ENCODE measurements at places on chromosomes 4 and X. TPM values are rescaled to one million over a fixed set of nuclear protein-coding genes. Genes with fewer than 3 reads are reported as not detected.

DNA sequence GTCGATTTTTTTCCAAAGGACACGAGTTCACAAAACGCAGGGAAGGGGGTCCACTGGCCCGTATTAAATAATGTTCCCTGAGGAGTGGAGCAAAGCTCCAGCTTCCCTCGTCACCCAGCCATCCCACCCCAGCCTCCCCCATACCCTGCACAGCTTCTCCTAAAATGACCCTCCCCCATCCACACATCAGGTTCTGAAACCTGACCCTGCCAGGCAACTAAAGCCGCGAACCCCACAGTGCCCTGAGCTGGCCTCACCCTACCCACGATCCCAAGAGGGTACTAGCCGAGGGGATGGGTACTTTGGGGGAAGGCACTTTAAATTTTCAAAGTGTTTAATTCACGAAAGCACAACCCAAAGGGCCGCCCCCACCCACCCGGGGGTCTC lies 634 bp downstream of the APOO start:
- H3K36me3 ChIP-seq = no peaks in the 10 kb centered on the region
- peaks cover 22% of the 10 kb centered on the region for H3K4me1 ChIP-seq
- H3K27ac ChIP-seq = peak overlapping the region; percentile 85
- H3K27me3 ChIP-seq = no peaks in the 10 kb centered on the region
- no peak for DNase-seq

DNA sequence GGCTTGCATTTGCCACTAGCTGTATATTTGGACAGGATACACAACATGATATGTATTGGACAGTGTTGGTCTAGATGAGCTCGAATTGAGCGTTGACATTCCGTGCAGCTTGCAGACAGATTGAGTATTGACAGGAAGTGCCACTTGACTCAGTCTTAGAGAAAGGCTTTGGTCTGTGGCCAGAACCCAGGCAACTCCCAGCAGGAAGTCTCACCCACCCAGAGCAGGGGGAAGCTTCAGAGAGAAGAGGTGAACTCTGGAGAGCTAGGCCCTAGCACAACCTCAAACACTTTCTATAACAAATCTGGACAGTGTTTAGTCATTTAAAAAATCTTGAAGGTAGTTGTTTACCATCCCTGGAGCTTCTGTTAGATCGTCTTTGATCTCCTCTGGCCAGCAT lies 280.5 kb downstream of the FBXW7 start:
- no peaks in the 10 kb centered on the region for H3K27me3 ChIP-seq
- peaks cover 22% of the 10 kb centered on the region for H3K4me1 ChIP-seq
- H3K36me3 ChIP-seq = peaks cover 9% of the 10 kb centered on the region
- no peak overlapping the region for H3K27ac ChIP-seq
- DNase-seq = peak; percentile 68
- H3K4me3 ChIP-seq = peak overlapping the region; percentile 3

GRCh38 chr4:140568507-140569306 lies at the start of gene UCP1:
Gene UCP1 (minus strand): TSS chr4:140568961. CDS start chr4:140568729, 232 bp downstream.
- H3K4me1 ChIP-seq = peaks cover 2% of the 10 kb centered on the region
- H3K36me3 ChIP-seq = no peaks in the 10 kb centered on the region
- H3K27ac ChIP-seq = no peak within 1 kb of the TSS
- no peak for DNase-seq
- peaks cover 55% of the 10 kb centered on the region for H3K27me3 ChIP-seq

DNA sequence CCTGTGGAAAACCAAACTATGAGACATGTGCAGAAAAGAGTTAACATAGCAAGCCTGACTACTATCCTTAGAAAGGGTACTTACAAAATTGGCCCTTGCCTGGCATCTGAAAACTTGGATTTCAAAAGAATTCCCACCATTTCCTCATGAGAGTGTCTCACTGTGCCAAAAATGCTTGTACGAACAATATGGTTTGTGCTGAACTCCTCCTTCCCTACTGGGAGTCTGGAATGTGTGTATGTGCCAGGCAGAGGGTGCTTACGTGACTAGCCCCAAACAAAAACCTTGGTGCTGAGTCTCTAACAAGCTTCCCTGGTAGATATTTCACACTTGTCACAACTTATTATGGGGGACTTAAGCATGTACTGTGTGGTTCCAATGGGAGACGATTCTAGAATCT lies 81.7 kb upstream of the GIMD1 start:
- no peak for DNase-seq
- no peaks in the 10 kb centered on the region for H3K36me3 ChIP-seq
- H3K27ac ChIP-seq = no peak overlapping the region
- no peaks in the 10 kb centered on the region for H3K4me1 ChIP-seq
- H3K4me3 ChIP-seq = no peak overlapping the region

DNA sequence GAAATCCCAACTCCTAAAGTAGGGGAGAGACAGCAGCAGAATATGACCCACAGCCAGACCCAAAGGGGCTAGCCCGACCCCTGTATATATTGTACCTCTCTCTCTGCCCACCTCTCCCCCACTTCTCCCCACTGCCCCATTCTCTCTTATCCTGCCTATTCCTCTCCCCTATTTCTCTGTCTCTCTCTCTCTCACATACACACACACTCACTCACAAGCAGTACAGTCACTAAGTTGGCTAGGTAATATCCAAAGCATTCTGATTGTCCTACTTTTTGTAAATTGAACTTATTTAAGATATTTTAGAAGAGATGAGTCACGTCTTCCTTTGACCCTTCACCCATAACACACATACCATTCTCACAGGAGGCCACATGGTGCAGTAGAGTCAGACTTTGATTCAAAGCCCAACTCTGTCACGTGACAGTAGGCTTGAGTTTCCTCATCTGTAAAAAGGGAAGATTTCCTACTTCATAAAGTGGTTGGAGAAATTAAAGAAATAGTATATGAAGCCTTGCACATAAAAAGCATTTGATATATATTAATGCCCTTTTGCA lies 29.5 kb downstream of the SRPX2 start:
- no peak for DNase-seq
- no peak overlapping the region for H3K4me3 ChIP-seq
- H3K36me3 ChIP-seq = no peaks in the 10 kb centered on the region
- H3K4me1 ChIP-seq = no peaks in the 10 kb centered on the region
- no peak overlapping the region for H3K27ac ChIP-seq

DNA sequence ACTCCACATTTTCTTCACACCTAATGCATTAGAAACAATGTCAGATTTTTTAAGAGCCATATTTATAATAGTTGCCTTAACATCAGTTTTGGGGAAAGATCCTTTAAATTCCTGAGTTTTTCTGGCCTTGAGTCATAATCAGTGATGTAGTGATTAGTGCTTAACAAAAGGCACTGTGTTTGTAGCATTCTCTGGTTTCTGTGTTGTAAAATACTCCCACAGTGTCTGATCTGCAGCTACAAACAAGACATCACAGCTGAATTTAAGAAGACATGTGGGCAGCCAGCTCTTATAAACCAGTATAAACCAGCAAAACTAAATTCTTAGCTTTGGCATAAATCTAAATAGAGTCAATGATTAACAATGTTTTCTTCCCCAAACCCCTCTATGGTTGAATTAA lies 233.8 kb downstream of the FSTL5 start:
- no peaks in the 10 kb centered on the region for H3K27me3 ChIP-seq
- no peaks in the 10 kb centered on the region for H3K36me3 ChIP-seq
- H3K4me1 ChIP-seq = no peaks in the 10 kb centered on the region
- no peak overlapping the region for H3K27ac ChIP-seq
- DNase-seq = no peak
- no peak overlapping the region for H3K4me3 ChIP-seq

TMEM255A gene
- total RNA-seq = not detected

PCDH18 gene
- total RNA-seq = not detected

AMTN gene
- not detected for total RNA-seq

KLF8 gene
- total RNA-seq = 7.5 TPM

SYN1 gene
- total RNA-seq = 0.21 TPM

NPY2R gene
- not detected for total RNA-seq

RHOXF2 gene
- total RNA-seq = not detected

EMCN gene
- not detected for total RNA-seq

PCSK1N gene
- 0.23 TPM for total RNA-seq

NCAPG gene
- total RNA-seq = 58.2 TPM

IL2 gene
- total RNA-seq = 101 TPM
